EL (cell line): ENCODE measurements at places on chromosomes 5 and 9.
A peak's percentile ranks its signal among the peaks of the same experiment; 100 is the strongest.

- DNase-seq, result peak; percentile 42
Measured at GRCh38 chr5:10420932-10421331, 20.7 kb upstream of the ROPN1L start.

DNA sequence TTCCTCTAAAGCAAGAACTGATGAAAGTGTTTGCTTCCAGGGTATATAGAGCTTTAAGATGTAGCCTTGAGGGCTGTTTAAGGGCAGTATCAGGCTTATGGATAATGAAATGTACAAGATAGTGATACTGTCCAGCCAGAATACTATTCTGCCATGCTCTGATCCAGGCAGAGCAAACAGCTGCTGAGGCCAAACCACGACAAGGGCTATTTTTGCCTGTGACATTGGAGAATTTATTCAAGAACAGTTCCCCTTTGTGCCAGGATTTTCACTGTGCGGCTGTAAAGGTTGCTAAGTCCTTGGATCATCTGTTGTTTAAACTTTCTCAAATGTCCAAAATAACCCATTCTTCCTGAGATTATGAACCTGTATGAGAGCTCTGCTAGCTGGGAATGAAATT, 70.4 kb downstream of the OTP start:
- no peak for DNase-seq

GRCh38 chr9:119289740-119290433, 79.3 kb downstream of the BRINP1 start:
- DNase-seq, result peak; percentile 52

DNA sequence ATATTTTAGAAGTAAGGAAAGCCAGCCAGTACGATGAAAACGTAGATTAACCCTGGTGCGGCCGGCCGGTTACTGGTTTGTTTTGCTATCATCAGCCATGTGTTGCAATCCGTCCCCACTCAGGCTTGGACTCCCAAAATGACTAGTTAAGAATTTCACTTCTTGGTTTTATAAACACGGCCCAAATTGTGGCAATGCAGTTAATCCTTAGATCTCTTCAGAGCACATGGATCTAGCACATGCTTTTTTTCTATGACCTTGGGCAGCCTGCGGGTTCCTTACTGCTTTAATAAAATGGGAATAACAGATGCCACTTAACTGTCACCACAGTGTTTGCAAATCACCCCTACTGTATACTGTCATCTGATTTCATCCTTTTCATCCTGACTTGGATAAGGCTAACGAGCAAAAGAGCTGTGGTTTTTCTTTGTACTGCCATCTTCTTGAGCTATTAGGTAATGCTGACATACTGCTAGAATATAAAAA, 1.5 kb downstream of the NDFIP1 start:
- peak; percentile 31 for DNase-seq

- peak; percentile 55 for DNase-seq
Measured at GRCh38 chr9:127694890-127695720, 11.7 kb upstream of the CFAP157 start.

DNA sequence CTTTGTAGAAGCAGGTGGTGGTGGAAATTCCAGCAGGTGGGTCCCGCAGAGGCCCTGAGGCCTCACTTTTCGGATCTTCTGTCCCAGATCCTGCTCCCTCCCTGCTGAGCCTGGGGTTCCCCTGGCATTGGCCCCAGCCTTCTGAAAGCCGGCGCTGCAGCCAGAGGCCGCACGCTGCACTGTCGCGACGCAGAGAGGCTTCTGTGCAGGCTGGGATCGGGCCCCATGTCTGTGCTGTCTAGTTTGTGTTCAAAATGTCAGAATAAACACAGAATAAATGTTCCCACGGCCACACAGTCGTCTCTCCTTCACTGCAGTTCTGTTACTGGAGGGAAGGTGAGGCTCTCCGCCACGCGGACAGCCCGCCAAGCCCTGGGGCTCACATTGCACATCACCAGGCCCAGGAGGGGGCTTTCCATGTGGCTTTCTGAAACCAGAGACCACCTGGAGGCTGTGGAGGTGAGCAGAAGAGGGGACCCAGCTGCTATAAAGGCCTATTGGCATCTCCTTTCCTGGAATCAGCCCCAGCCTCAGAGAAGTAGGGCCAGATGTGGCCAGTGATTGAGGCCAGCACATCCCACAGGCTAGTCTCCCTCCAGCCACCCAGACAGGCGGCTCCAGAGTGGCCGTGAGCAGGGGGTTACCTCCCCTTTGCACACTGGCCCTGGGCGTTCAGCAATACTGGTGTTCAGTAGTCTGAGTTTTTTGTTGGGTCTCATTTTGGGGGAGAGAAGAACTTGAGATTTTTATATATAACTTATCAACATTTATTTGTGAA, 46.5 kb downstream of the USP20 start:
- DNase-seq, result no peak

GRCh38 chr9:122897969-122898368, 7.2 kb downstream of the RC3H2 start:
- DNase-seq, result peak; percentile 9

- DNase-seq, result no peak
Measured at GRCh38 chr9:16092142-16093091, 539.6 kb downstream of the CCDC171 start.

DNA sequence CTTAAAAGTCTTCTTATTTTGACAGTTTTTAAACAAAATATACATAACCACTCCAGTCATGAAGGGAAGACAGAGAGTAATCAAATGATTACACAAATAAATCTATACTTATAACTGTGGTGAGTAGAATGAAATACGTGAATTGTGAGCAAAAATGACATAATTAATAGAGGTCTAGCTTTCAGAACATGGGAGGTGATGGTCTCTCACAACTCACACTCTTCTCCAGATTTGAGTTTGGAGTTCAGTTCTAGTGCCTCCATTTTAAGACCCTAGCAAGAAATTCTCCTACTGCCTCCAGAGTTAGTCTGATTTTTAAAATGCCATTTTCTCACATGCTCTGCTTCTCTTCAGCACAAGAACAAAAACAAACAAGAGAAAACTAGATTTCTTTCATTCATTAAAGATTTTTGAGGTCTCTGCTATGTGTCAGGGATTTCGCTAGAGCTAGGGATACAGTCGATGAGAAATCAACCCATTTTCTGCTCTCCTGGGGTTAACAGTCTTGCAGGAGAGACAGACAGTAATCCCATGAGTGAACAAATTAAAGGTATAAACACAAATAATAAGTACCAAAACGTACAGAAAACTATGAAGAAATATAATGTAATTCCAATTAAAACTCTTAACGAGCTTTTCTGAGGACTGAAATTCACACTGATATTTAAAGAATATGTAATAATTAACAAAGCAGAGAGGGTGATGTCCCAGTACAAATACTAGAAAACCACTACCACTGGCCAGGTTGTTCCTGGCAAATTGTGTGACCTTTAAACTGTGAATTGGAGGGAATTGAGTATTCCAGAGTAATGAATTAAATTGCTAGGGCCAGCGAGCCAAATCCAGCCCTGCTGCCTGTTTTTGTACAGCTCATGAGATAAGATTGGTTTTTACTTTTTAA, 27.1 kb upstream of the HTR4 start:
- no peak for DNase-seq

- DNase-seq, result no peak
Measured at GRCh38 chr5:155633338-155633957, 619.9 kb downstream of the KIF4B start.
